Activated naive CD8-positive, alpha-beta T cell treated with anti-CD3 and anti-CD28 coated beads, Interleukin-2, amount 10 ng/mL, durations not matched to agents 7 days and 5 days (primary cell): ENCODE measurements at places on chromosomes 4 and X. TPM values are rescaled to one million over a fixed set of nuclear protein-coding genes. Genes with fewer than 3 reads are reported as not detected.

DNA sequence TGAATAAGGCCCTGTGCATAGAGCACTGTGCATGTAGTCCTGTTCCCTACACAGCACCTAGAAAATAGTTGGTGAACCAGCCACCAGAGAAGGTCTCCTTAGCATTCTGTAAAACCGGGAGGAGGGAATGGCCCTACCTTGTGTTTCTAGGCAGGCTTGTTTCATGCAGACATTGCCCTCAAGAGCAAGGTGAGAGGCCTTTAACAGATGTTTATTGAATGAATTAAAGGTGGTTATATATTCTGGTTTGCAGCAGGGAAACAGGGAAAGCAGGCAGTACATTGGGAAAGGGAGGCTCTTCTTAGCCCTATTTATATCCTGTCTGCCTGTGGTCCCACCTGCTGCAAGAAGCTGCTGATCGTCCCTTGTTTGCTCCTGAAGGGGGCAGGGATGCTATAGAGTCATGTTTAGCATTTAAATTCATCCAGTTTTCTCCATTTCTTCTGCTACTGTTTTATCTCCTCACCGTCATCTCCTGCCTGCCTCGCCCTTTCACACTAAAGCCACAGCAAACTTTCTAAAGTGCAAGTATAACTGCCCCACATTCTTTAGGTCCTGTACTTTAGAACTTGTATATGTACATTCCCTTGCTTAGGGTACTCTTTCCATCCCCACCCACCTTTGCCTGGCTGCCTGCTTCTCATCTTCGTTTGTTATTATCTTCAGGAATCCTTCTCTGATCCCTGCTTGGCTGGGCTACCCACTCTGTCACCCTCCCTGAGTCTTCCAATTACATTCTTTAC lies 60.3 kb downstream of the EGF start:
- DNase-seq: no peak

DNA sequence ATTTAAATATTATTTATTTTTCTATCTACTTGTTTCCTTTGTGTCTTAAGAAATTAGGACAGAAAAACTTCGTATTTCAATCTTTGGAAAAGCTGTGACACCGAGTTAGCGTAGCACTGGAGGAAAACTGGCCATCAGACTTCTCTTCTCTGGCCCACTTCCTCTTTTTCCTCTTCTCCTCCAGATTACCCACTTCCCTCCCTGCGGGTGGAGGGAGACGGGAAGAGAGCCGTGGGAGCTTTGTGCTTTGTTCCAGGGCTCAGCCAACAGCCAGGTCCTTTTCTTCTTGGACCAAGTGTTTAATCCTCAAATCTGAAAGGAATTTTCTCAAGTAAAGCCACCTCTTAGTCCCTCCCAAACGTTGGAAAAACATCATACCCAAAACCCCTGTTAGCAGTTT lies 29.7 kb downstream of the OFD1 start:
- no peak for DNase-seq

- no peak for DNase-seq
Observed at GRCh38 chr4:126614356-126614855, 1018.4 kb upstream of the INTU start.

- no peak for DNase-seq
Observed at GRCh38 chr4:1362046-1362445, 15.0 kb downstream of the UVSSA start.

DNA sequence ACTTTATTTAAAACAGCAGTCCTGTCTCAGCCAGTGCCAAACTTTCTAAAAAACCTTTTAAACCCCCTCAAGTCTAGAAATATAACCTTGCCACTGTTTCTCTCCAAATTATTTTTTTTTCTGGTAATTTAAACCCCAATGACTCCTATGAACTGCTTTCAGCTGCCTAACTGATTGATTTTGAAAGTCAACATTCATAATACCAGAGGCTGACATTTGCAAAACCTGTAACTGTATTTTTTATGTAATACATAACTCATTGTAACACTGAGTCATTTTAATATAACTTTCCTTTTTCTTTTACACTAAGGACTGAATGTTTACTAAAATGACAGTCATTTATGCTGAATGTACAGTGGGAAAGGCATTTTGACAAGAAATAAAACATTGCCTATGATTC lies 19.1 kb upstream of the EGFL6 start:
- no peak for DNase-seq

DNA sequence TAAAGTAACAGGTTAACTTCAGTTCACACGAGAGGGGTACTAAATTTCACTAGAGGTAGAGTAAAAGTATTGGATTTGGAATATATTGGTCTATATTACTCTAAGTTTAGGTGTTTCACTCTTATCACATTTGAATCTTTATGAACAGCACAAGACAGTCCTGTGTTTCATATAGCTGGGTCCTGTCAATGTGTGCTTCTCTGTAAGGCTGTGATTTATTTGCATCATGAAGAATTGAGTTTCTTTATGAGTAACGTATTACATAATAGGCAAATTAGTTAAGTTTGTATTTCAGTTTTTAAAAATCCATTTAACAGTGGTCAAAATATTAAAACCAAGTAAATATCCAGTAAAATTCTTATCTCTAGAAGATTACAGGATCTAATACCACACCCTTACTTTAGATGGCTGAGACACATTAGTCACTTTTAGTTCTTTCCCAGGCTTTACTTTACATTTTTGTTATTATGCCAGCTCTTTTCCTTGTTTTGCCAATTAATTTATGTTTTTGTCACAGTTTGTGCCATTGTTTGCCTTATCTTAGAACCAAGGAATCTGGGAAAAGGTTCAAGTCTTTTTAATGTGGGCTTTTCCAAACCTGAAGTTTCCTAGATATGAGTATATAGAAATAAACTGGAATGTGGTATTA lies 32.1 kb downstream of the NUDT6 start:
- DNase-seq: no peak

- DNase-seq: no peak
Observed at GRCh38 chr4:187307131-187307530, 583.5 kb upstream of the FAT1 start.

DNA sequence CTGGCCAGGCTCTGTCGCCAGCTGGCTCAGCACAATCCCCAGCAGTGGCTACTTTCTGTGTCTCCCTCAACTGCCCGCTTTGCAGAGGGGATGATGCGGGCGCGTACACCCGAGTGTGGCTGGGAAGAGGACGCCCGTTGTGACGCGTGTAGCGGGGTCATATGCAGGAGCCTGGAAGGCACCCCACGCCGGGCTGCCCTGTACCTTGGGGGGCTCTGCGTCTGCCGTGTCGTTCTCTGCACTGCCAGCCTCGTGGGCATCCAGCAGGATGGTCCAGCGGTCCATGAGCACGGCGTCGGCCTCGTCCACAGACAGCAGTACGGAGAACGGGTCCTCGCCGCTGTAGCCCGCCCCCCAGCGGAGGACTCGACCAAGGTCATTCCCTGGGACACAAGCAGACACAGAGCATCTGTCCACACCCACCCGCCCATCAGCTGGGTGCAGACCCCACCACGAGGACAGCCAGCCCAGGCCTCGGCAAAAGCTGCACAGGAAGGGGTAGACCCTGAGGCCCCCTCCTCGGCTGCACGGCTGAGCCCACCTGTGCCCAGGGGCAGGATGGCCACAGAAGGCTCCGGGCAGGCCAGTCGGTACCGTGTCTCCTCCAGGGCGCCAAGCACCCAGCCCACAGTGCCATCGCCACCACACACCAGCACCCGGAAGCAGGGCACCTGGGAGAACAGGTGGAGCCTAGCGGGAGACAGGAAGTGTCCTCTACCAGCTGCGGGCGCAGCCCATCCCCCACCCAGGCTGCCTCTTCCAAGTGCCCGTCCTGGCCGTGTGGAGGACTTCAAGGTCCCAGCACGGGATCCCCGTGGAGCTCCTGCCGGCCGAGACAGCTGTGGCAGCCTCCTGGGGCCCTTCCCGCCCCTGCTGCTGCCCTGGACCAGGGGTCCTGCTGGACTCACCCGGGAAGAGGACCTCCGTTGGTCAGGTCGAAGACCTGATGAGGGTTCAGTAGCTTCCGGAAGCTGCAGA lies 10.8 kb downstream of the DGKQ start:
- no peak for DNase-seq

The ZCCHC12 gene
- not detected for total RNA-seq

The SFRP2 gene
- not detected for total RNA-seq

The UBA1 gene
- 149 TPM for total RNA-seq

The UGT2A3 gene
- not detected for total RNA-seq
